ENCODE measurements at places on chromosomes 1 and 21.

DNA sequence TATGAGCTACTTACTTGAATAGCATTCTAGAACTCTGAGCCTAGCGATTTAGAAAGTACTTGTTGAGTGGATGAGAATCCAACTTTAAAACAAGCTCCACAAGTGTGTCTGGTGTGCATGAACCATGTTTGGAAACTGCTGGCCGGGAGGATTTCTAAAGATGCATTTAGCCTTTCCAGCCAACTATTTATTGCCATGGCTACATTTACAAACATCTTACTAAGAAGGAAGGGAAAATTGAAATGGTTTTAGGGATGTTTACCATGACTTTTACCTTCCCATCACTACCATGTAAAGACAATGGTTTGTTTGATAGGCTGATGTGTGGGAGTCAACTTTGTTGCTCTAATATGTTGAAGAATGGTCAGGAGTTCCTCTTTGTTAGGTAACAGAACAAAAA lies 37.7 kb upstream of the ARHGAP29 start:
- no peak for DNase-seq

DNA sequence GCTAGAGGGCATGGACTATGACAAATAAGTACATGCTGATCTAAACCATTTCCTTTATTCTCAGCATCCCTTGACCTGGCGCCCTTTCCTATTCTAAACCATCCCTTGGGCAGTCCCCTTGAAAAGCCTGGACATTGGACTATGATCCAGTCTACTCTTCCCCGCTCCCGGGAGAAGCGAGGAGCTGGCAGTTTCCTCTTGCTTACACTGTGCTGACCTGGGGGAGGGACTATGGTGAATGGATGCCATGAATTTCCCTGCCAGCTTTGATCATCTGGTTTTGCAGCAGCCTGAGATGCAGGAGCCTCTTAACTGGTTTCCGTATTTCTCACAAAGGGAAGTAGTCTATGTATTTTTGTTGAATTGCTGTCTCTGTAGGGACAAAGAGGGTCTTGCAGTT lies 121.7 kb downstream of the KIF26B start:
- no peak for DNase-seq

DNA sequence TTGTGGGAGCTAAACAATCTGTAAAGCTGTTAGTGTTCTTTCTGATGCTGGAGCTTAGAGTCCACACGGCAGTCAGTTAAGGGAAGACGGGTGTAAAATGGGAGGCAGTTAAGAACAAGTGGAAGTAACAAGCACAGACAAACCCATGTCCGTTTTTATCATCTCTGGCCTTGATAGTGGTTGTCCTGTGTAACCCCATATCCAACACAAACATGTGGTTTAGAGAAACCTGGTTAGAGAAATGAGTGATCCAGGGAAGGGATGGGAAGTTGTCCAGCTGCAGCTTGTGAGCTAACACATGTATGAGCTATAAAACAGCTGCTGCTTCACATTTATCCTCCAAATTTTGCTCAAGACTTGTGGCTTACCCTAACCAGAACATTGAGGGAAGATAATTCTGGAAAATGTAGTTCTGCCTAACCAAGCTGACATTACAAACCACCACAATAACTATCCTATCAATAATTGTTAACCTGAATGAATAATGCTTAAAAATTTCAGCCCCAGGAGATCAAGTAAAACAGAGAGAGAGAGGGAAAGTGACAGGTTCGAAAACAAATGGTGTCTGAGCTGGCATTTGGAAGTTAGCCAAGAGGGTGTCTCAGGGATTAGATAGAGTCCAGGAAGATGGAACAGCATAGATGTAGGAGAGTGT lies 10.6 kb upstream of the C1orf162 start:
- DNase-seq: no peak

DNA sequence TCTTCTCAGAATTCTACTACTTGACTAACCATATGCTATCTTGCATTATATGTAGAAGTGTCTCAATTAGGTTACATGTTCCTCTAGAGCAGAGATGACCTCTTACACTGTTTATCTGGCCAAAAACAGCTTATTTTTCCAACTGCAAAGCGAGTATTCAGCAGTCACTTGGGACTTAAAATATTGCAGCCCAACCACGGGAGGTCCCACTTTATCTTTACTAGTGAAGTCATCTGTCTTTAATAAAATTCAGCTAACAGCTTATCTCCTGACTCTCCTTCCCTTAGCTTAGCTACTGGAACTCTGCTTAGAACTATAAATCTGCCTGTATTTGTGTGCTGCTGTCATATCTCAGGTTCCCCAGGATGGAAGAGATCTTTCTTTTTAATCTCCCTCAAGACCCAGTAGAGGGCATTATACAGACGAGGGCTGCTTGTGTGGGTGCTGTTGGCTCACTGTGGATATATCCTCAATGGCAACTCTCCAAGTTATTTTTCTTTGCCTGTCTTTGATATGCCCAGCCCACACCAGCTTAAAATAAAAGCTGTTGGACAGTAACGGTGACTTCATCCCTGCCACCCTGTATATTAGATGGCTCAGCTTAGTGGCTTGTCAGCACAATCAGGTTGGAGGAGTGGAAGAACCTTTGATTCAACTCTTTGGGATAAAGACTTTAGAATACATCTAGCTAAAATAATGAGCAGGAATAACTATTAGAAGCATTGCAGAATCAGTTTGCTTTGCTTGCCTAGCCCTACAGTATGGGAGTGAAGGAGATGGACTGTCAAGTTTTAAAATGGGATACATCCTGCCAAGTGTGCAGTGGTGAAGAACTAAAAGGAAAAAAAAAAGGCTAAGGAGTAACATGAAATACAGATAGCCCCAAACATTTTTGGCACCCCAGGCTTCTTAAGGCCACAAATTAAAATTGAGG lies 9.6 kb downstream of the ENSA start:
- no peak for DNase-seq

- DNase-seq: no peak
Observed at GRCh38 chr1:116929961-116930592, 20.4 kb downstream of the PTGFRN start.

- DNase-seq: no peak
Observed at GRCh38 chr21:28867401-28867800, 125.3 kb downstream of the LTN1 start.

DNA sequence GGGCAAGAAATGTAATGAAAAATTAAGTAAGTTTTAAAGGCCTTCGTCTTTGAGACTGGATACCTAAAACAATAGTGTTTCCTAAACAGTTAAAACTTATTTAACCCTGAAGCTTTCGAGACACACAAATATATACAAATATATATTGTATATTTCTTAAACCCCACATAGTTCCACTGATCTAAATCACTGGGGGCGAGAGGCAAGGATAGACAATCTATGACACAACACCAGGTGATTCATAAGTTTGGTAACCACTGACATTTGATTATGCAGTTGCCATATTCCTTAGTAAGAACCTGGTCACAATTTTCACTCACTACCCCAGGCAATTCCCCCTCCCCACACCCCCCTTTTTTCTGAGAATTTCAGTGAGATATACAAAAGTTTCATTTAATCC lies 55.3 kb upstream of the BOLA1 start:
- no peak for DNase-seq

DNA sequence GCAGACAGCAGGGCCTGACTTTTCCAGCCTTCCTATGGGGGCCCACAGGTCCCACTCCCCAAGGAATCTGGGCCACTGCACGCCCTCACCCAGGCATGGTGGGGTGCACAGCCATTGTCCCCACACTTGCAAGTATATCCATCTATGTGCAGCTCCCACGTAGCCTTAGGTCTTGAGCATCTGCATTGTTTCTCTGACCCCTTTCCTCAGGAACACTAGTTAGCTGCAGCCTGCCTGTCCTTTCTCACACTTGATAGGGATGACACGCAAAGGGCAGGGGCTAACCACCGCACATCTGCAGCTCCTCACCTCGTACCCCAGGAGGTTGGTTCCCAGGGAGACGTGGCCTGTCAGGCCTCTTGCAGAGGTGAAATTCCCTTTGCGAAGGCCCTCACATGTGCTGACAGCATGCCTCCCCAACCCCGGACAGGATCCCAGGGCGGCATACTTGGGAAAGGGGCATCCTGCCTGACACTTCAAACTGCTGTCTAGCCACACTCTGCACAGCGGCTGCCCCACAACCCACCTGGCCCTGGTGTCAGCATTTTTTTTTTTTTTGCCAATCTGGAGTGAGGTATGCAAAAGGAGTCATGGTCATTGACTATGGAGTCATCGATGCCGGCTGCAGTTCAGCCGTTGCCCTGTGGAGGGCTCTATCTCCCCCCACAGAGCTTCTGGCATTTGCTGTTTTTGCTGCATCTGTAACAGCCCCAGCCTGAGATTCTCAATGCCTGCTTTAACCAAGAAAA lies 5.0 kb downstream of the JMJD4 start:
- no peak for DNase-seq

DNA sequence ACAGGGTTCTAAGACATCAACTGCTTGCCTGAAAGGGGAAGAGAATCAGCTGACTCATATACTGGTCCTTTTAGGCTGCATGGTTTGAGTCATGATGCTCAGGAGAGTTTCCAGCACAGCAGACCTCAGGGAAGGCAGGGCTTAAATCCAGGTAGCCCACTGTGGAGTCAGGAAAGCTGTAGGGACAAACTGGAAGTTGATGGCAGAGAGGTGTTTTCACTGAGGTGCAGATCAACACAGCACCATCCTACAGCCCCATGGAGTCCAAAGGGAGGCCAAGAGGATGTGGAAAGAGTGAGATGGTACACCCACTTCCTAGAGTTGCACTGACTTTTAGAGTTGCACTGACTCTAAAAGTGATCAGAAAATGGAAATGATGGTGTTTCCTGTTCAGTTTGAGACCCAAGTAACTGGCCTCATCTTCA lies 252.4 kb upstream of the DUSP10 start:
- no peak for DNase-seq

- no peak for DNase-seq
Observed at GRCh38 chr1:18535391-18536210, 54.9 kb downstream of the KLHDC7A start.

GRCh38 chr1:114720492-114720891 lies 3.9 kb upstream of the NRAS start:
- DNase-seq: no peak

DNA sequence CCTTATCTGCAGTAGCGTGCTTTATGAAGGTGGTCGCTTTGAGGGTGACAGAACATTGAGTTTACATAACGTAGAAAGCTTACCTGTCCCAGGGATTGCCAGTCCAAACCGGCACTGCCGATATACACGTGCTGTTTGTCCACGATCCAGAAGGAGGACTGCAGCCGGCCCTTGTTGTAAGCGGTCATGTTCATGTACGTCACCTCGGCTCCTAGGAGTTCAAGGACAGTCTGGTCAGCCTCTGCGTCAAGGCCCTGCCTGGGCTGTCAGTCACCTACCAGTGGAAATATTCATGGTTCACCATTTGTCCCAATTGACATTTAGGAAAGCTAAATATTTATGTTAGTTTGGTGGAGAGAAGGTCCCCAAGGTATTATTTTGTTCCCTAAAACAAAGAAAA lies 221.0 kb upstream of the MAP1LC3C start:
- DNase-seq: no peak

- no peak for DNase-seq
Observed at GRCh38 chr1:102852613-102853012, 255.7 kb downstream of the COL11A1 start.

GRCh38 chr1:151790940-151791651 lies 796 bp upstream of the TDRKH start:
- DNase-seq: no peak

GRCh38 chr21:36688324-36688723 lies 10.6 kb upstream of the SIM2 start:
- DNase-seq: no peak

GRCh38 chr21:22762463-22762862 lies 1764.3 kb downstream of the NCAM2 start:
- DNase-seq: no peak

GRCh38 chr1:241532162-241532531 lies at the start of gene KMO:
KMO (plus strand) TSS chr1:241532378; CDS start chr1:241532445, 67 bp downstream.
- DNase-seq: no peak

GRCh38 chr1:239913141-239913585 lies 178.5 kb upstream of the FMN2 start:
- no peak for DNase-seq

DNA sequence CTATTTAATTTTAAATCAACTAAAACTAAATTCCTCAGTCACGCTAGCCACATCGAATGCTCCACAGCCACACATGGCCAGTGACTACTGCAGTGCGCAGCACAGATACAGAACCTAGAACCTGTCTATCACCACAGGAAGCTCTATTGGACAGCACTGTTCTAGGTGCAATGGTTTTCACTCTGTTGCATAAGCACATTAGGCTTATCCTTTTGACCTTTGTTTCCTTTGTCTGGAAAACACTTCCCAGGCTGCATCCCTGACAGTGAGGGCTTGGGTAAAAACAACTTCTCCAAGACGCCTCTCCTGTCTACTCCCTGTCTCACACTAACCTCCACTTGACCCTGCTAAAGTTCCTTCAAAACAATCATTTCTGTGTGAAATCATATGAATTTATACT lies 33.6 kb upstream of the RAP1GAP start:
- DNase-seq: no peak

- DNase-seq: no peak
Observed at GRCh38 chr1:88662723-88663122, 21.4 kb upstream of the PKN2 start.

DNA sequence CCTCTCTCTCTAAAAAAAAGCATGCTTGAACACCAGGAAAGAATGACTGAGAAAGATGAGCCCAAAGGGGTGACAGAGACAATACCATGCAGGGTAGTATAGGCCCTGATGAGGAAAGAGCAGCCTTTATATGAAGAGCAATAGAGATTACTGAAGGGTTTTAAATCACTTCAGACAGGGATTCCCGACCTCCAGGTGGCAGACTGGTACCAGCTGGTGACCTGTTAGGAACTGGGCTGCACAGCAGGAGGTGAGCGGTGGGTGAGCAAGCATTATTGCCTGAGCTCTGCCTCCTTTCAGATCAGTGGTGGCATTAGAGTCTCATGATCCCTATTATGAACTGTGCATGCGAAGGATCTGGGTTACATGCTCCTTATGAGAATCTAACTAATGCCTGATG lies 30.8 kb upstream of the GTF2B start:
- no peak for DNase-seq

DNA sequence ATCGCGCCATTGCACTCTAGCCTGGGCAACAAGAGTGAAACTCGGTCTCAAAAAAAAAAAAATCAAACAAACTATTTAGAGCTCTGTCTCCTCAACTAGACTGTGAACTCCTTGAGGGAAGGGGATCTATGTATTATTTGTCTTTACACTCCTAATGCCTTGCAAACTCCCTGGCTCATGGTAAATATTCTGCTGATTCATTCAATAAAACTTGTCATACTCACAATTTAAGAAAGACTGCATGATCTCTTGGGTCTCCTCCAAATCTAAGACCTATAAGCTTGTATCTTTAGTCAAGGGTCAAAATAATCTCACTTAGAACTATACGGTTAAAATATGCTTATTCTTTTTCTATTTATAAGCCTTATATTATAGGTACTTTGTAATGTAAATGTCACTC lies 90.3 kb upstream of the NR5A2 start:
- no peak for DNase-seq

DNA sequence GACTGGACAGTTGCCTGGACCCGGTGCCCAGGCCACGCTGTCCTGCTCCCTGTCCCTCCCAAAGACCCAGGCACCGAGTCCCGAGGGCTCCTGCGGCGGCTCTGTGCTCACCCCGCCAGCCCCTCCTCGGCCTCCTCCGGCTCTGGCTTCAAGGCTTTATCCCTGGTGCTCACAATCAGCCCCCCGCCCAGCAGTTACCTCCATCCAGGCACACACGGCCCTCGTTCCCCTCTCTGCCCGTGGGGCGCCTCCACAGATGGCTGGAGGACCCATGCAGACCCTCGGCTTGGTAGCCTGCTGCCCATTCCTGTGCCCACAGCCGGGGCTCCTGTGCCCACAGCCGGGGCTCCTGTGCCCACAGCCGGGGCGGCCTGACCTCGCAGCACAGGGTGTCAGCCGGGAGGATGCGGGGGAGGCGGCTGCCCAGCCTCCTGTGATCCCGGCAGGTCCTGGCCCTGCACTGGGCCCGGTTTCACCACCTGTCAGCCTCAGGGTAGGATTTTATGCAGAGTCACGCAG lies 52.3 kb upstream of the COL18A1 start:
- no peak for DNase-seq

Measured in right renal cortex interstitium (tissue), 3 donors.